ENCODE measurements at places on chromosomes 1 and 21.

GRCh38 chr1:96357141-96357765 is 364.3 kb upstream of the PTBP2 start:
- DNase-seq, result no peak

- peak; percentile 80 for DNase-seq
These were observed 31.1 kb downstream of the EEIG2 start for GRCh38 chr1:108590957-108591356.

GRCh38 chr1:100582943-100583342 is 45.0 kb downstream of the GPR88 start:
- DNase-seq, result no peak

- no peak for DNase-seq
These were observed 17.6 kb downstream of the FAM20B start for GRCh38 chr1:179043266-179043665.

- DNase-seq, result no peak
These were observed 19.7 kb upstream of the RAB4A start for GRCh38 chr1:229251185-229251584.

DNA sequence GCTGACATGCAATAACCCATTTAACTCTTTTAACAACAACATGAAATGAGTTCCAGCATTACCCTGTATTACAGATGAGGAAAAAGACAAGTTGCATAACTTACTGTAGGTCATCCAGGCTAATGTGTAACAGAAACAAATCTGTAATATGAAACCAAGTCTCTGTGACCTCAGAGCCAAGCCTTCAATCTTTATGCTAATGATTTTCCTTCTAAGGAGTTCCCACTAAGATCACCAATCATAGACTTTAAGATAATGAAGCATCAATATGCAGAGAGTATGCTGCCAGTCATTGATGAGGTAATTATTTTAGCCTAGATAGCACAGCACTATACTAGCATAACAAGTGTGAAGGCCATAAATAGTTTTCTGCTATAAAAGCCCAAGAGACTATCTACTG is 35.6 kb upstream of the RNPC3 start:
- no peak for DNase-seq

DNA sequence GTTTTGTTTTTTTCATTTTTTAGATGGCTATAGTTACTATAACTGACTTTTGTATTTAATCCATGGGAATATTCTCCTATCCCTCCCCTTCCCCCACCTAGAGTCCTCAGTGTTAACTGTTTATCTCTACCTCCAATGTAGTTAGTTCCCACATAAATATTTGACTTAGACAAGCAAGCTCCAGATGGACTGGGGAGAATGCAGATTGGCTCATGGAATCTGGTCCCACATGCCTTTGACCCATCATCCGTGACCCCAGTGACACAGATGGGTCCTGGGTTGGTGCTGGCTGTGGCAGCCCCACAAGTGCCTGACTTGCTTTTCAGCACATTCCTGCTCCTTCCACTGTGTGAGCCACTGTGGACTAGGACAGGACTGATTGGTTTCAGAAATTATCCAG is 41.8 kb downstream of the ATP2B4 start:
- no peak for DNase-seq

DNA sequence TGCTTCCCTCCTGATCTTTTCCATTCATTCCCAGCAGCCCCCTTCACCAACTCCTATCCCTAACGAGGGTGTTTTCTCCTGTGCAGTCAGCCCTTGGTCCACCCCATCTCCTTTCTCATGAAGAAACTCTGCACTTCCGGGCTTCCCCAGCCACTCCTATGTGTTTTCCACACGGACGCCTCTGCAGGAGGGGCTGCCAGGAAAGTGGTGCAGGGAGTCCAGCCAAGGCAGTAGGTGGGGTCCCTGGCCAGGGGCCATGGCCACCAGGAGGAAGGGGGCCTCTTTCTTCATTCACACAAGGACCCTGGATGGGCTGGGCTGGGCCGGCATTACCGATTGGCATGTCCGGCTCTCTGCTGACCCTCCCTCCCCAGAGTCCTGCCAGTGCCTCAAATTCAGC is 72.8 kb upstream of the EFHD2 start:
- no peak for DNase-seq

GRCh38 chr1:201608635-201609395 is 69.9 kb downstream of the NAV1 start:
- no peak for DNase-seq

DNA sequence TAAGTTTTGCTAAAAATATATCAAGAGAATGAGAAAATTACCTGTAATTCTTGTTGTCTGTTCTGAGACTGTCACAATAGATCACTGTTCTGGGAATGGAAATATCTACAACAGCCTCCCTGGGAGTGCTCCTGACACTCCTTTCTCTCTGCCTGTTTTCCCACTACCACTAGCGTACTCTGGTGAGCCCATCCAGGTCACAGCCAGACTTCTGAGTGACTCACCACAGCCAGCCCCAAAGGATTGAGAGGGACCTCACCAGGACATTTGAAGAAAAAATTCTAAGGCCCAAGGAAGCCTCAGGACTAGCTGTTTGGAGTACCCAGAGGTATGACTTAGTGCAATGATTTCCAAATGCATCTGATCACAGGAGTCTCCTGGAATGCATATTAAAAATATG is 39.0 kb upstream of the TADA1 start:
- no peak for DNase-seq

DNA sequence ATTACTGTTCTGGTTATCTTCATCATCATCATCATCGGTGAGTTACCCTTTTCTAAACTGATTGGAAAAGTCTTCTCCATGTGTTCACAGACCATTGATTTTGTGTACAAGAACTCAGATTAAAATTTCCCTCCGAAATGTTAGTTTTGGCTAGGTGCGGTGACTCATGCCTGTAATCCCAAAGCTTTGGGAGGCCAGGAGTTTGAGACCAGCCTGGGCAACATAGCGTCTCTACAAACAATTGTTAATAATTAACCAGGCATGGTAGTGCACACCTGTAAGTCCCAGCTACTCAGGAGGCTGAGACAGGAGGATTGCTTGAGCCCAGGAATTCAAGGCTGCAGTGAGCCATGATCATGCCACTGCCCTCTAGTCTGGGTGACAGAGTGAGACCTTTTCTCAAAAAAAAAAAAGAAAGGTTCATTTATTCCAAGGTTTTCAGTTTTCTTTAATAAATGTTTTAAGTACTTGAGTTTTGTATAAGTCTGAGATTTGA is 5.9 kb upstream of the PER3 start:
- no peak for DNase-seq

DNA sequence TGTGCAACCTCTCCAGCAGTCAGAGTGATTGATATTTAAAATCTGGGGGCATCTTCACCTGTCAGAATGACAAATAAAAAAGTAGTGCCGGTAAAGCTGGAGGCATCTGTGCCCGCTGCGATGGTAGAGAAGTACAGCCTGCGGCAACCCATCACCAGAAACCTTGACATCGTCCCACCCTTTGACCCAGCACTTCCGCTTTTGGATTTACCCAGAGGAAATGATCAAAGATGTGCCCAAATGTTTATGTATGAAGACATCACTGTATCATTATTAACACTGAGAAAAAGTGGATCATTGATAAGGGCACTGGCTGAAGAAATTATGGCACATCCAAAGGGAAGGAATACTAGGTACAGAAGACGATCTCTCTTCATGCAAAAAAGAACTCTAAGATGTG is 96.0 kb downstream of the PGBD5 start:
- no peak for DNase-seq

DNA sequence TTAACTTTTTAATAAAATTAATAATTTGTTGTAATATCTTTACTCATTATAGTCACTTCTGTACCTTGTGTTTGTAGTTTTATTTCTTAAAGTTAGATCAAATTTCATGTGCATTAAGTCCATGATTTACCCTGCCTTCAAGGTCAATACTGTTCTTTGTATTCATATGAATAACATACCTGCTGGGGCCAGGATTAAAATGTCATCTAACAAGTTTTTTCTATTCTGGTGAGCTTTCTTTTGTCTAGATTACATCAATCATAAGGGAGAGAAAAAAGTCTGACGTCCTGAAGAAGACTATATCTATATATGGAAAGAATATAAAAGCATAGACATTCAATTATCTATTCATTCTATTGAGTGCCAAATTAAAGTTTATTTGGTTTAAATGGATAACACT is 232.6 kb downstream of the COL11A1 start:
- DNase-seq, result no peak

DNA sequence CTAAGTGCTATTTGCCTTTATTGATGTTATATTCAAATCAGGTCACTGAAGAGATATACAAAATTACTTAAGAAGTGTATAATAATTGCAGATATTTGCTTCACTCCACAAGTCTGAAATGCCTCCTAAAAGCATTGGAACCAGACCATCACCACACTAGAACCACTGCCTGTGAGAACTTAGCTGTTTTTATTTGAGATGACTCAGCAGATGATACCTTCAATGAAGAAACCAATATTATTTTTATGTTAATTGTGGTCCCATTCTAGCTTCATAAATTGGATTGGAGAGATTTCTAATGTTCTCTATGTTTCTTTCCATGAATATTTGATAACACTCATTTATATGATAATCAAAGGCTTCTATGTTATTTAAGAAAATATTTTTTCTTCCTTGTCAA is 740.6 kb downstream of the KCNT2 start:
- DNase-seq, result no peak

- DNase-seq, result no peak
These were observed 119.3 kb upstream of the CDC42BPA start for GRCh38 chr1:227437495-227438008.

DNA sequence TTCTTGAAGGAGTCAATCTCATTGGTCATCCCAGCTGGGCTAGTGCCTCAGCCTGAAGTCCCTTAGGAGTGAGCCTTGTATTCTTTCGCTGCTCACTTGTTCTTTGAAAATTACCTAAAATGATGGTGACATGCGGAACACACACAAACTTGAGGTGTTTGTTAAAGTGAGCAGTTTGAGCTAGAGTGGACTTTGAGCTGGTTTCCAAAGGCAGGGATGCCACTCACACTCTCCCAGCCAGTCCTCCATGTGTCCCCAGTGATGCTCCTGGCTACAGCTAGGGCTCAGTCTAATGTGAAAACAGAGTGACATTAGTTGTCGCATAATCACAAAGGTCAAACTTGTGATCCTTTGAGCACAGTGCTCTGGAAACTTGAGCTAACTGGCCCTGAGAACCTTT is 84.3 kb downstream of the DTL start:
- DNase-seq, result no peak

DNA sequence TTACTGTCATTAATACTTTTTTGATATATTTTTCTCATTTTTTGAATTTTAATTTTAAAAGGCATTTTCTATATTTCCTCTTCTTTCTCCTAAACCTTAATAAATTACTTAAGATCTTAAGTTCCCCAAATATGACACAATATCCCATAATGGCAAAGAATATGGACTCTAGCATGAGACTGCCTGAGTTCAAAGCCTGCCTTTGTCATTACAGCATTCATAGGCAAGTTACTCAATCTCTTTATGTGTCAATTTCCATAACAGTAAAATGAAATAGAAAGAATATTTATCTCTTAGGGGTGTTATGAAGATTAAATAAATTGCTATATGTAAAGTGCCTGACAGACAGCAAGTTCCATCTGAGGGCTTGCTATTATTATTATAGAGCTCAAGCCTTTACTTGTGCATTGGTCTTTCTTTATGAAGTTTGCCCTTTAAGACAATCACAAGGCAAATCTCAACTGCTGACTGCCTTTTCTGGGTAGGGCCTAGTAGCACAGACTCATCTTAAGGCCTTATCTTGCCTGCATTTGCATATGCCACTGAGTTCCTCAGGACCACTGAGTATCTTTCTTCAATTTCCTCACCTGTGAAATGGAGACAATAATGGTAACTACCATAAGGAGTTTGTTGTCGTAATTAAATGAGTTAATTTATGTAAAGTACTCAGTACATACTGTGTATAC is 231.0 kb downstream of the NRIP1 start:
- DNase-seq, result no peak

- no peak for DNase-seq
These were observed 52.2 kb downstream of the PUM1 start for GRCh38 chr1:31013187-31013864.

- no peak for DNase-seq
These were observed 5.0 kb downstream of the RUNX1 start for GRCh38 chr21:35044128-35044527.

DNA sequence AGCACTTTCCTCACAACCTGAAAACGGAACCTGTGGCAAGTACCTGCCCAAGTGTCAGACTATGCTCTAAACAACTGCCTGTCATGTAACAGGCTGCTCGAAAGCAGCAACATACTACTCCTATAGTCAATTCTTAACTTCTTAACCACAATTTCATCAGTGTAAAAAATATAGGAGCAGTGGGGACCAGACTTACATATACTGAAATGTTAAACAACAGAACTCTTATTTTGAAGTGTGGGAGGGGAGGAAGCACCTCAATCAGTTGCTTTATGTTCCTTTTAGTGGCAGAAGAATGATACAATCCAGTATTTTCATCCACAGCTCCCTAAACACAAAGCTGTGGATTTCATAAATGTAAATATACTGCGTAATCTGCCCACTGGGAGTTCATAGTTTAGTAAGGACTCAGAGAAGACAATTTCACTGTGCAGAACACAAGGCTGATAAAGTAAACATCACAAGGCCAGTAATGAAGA is 44.2 kb downstream of the WLS start:
- DNase-seq, result no peak

DNA sequence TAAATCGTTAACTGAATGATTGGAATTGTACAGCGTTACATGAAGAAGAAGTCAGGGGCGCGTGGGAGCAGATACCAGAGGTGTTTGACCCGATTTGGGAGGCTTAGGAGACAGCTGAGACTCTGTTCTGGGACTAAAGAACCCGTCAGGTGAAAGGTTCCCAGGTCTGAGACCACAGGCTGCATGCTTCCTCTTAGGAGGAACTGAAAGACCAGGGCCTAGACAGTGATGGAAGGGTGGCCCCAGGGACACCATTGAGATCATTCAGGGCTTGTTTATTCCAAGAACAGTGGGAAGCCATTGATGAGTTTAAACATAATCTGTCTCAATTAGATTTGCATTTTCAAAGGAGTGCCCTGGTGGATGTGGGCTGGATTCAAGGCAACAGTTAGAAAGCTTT is 904 bp downstream of the KLF17 start:
- DNase-seq, result no peak

GRCh38 chr1:183946320-183946613 is 91.3 kb downstream of the COLGALT2 start:
- no peak for DNase-seq

GRCh38 chr1:244242446-244242845 is 191.4 kb downstream of the ZBTB18 start:
- DNase-seq, result no peak

DNA sequence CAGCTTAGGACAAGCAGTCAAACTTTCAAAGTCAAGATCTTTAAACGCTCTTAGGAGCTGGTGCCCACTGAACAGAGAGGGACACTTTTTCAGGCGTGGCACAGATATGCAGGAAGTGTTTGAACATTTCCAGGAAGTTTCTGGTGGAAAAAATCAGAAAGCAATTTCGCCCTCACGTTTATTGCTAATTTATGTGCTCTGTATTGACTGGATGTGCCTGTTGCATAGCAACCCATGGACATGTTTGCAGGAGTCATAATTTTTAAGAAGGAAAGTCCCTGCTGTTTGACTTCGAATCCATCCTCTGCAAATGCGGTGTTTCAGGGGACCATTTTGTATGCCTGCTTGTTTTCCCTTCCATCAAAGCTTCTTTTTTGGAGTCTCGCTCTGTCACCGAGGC is 239.9 kb upstream of the IRF2BP2 start:
- no peak for DNase-seq

GRCh38 chr1:147895123-147895522 is 7.5 kb upstream of the GJA8 start:
- no peak for DNase-seq

- DNase-seq, result peak; percentile 19
These were observed 97.2 kb downstream of the WDR64 start for GRCh38 chr1:241749041-241749944.

GRCh38 chr1:156750711-156751450 is 594 bp downstream of the HDGF start:
- DNase-seq, result no peak
